ENCODE measurements at places on chromosomes 13 and 19.

GRCh38 chr13:36950920-36951319, 30.9 kb upstream of the SMAD9 start:
- DNase-seq: no peak

GRCh38 chr13:29210676-29211075, 384.8 kb downstream of the SLC7A1 start:
- DNase-seq: no peak

- no peak for DNase-seq
These were observed 6.8 kb downstream of the DCUN1D2 start for GRCh38 chr13:113483504-113484293.

DNA sequence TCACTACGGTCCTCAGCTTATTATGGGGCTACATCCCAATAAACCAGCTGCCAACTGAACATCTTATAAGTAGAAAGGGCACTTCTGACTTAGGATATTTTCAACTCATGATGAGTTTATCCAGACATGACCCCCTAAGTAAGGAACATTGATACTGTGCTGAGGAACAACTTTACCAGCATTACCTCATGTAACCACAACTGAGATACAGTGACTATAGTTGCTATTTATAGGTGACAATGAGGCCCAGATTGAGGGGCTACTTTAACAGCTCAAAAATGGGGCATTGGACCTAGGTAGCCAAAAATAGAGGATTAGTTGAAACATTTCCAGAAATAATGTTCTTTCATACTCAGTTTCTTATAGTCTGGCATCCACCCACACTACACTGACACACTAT, 26.8 kb downstream of the SKA3 start:
- no peak for DNase-seq

DNA sequence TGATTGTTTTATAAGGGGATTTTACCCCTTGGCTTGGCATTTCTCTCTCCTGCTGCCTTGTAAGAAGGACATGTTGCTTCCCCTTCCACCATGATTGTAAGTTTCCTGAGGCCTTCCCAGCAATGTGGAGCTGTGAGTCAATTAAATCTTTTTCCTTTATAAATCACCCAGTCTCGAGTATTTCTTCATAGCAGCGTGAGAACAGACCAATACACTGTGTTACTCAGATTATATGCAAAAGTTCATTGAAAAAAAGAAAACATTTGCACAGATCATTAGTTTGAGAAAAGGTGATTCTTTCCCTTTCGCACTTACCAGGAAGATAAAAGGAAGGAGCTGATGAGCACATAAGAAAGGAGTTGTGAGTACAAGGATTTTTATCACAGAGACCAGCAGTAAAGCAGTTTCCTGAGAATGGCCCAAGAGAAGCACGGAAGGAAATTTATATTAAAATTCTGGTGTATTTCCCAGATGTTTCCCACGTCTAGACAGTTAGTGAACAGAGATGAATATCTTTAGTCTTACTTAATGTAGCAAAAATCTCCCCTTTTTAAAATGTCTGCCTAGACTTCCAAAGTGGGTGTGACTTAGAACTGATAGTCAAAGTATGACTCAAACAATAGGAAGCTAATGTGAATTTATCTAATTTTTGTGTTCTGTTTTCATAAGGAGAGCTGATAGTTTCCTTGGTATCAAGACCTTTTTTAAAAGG, 431.8 kb upstream of the SGCG start:
- no peak for DNase-seq

GRCh38 chr13:104473936-104474335, 1407.7 kb upstream of the SLC10A2 start:
- DNase-seq: no peak
